Occipital lobe (tissue), 3 donors: ENCODE measurements at places on chromosomes 16 and 17.

GRCh38 chr16:23424292-23424958 is 28.6 kb downstream of the COG7 start:
- no peak for DNase-seq

DNA sequence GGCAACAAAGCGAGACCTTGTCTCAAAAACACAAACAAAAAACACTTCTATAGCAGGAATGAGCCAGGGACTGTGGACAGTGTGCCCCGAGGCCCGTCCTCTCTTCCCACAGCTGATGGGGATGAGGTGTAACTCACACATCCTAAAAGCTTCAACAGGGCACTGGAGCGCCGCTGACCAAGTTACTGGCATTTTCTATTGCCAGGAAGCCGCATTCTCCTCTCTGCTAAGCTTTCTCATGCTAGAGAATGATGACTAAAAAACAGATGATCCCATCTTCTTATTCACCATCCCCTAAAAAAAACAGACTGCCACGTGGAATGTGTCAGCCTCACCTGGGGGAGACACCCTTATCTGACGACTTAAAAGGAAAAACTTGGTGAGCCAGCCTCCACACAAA is 16.3 kb downstream of the CARHSP1 start:
- no peak for DNase-seq

GRCh38 chr17:34451313-34451712 is 88.3 kb upstream of the CCL1 start:
- no peak for DNase-seq

DNA sequence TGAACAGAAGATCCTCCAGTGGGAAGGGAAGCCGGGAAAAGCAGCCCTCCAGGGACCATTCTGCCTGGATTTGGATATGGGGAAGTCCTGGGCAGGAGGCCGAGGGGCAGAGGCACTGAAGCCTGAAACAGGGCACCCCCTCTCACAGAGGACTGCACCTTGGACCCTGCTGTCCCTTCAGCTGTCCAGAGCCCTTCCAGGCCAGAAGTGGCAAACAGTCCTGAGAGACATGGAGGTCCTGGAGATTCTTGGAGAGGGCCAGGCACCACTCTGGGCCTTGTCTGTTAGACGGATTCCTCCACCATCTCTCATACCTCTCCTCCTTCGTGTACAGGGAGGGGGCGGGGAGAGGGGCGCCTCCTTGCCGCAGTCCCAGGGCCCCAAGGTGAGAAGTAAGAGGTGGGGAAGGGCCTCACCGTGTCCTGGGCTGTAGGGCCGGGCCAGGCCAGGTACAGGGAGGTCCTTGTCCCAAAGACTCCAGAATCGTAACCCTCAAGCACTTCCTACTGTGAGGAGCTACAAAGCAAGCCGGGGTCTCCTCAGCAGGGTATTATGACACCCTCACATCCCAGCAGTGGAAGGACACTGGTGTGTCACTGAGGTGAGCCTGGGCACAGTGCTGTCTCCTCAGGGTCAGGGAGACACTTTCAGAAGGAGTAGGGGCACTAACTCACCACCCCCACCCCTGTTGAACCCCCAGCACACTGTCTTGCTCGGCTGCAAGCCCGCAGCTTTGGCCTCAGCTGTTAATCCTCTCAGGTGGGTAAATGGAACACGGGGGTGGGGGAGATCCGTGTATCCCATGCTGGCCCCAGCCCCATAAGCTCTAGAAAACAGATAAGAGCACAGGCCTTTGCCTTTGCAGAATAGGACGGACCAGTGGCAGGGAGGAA is 16.6 kb upstream of the TBX2 start:
- no peak for DNase-seq
